ENCODE measurements at places on chromosomes 3 and 15.

DNA sequence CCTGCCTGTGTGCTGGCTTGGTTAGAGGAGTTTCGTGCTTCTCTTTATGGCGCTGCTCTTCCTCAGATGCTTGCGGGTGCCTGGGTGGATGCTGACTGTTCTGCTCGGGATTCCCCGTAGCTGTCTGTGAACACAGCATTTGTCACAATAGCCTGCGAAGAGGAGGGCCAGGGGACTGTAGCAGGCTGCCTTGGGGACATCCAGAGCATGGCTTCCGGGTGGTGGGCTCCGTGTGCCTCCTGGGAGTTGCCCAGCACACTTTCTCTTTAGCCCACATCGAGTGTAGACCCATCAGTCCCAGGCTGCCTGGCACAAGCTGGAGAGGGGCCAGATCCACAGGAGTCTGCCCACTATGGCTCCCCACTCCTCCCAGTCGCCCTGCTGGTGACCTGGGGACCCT is 22.4 kb downstream of the LRRK1 start:
- DNase-seq: no peak

DNA sequence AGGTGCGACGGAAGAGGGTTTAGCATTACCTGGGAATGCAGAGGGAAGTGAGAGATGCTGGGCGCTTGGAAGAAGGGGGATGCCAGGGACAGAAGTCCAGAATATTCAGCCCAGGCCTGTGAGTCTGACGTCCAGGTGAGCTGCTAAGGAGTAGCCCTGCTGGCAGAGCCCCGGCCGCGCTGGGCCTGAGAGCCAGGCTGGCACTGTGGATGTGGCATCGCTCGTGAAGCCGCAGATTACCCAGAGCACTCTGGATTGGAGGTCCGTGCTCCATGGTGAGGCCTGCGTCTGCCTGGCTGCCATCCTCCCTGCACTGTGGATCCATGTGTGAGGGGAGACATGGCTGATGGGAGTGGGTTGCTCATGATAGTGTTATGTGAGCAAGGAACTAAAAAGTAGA is 14.5 kb downstream of the MAN2A2 start:
- DNase-seq: no peak

DNA sequence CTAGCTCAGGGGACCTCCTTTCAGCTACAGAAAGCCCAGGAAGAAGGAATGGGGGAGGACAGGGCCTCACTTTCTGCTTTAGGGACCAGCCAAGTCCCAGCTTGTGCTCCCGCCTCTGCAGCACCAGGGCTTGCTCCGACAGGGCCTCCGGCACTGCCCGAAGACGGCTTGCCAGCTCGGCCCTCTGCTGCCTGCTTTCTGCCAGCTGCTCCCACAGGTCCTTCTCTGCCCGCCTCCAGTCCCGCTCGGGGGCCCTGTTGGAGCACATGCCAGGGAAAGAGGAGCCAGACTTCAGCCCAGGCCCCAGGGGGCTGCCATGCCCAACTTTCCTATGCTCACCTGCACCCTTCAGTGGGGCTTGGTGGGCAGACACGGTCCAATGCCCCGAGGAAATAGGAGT is 4.3 kb upstream of the CLK3 start:
- no peak for DNase-seq

DNA sequence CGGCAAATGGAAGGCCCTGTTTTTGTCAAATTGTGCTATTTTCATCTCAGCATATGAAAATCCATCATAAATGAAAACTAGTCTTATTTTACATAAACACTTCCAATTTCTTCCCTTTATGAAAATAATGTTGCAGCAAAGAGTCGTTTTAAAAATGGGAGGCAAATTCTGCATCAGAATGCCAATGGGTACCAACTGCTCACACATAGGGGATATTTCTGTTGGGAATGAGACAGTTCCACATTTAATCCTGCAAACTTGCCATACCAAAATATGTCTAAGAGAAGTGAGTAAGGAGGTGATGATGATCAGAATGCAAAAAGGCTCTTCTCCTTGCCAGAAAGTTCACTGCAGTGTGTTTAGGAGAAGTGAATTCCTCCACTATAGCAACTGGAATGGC is 391.7 kb downstream of the CACNA2D3 start:
- DNase-seq: no peak

DNA sequence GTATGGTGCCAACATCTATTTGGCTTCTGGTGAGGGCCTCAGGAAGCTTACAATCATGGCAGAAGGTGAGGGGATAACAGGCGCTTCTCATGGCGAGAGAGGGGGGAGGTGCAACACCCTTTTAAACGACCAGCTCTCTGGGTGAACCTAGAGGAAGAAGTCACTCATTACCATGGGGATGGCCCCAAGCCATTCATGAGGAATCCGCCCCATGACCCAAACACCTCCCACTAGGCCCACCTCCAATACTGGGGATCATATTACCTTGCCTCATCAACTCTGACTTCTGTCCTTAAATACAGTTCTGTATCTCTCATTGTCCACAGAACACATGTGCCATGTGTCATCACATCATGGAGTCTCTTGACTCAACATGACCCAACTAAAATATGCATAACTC is 37.5 kb upstream of the CLRN1 start:
- no peak for DNase-seq

GRCh38 chr15:41241221-41241964 is 10.3 kb downstream of the CHP1 start:
- DNase-seq: no peak

DNA sequence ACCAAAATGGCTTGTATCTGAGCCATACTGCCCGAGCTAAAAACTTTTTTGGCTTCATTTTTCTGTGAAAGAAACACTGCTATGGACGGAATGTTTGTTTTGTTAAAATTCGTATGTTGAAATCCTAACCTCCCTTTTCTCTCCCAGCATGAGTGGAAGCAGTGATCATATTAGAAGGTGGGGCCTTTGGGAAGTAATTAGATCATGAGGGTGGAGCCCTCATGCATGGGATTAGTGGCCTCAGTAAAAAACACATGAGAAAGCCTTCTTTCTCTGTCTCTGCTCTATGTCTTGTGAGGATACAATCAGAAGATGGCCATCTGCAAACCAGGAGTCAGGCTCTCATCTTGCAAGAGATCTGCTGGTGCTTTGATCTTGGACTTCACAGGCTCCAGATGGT is 7.4 kb upstream of the FNDC3B start:
- DNase-seq: no peak

DNA sequence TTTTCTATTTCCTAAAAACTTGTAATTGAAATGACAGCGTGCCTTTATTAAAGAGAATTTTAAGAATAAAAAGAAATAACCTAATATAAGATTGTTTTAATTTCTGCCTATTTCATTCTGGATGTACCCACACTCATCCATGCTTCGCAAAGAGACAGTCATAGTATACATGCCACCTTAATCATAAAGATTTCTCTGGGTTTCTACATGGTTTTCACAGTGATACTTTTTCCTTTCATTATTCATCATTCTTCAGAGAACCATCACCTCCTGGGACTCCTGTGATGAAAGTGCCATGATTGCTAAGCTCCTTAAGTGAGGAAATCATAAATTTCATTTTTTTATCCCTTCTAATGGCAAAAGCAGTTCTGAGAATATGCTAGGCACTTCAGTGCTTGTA is 4.3 kb upstream of the CCR8 start:
- DNase-seq: no peak

- DNase-seq: no peak
These were observed 481.4 kb downstream of the NSUN3 start for GRCh38 chr3:94544131-94544789.

- no peak for DNase-seq
These were observed 144.0 kb downstream of the GREM1 start for GRCh38 chr15:32861761-32862160.

DNA sequence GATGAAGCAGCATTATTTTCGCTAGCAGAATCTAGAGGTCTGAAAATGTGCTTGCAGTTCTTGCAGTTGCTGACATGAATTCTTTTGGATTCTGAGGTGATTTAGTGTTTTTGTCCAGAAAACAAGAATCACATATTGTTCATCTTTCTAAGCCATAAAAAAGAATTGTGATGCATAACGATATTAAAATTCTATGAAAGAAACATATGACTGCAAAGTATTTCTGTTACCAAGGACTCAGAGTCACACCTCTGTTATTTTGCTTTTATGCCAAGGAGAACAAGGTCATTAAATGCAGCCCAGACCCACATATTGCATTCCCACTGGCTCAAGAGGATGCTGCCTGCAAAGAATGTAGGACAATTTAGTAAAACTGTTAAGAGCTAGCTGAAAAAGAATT is 299.8 kb upstream of the GPR149 start:
- no peak for DNase-seq

GRCh38 chr3:177948716-177949425 is 587.4 kb upstream of the KCNMB2 start:
- DNase-seq: no peak

DNA sequence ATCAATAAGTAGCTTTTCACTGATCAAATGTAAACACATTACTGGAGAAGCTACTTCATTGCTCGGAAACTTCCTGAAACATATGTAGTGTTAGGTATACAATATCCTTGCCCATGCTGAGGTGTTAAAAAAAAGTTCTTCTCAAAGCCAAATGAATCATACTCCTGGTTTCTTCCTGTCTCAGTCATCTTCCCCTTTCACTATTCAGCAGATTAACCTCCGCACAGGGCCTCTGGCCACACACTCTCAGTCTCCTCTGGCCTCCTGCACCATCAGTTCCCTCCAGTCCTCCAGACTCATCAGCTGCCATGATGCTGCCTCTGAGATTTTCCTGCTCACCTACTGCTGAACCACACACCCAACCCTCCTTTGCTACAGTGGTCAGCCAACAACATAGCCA is 70.5 kb upstream of the BOC start:
- DNase-seq: no peak

- no peak for DNase-seq
These were observed 17.4 kb downstream of the FSD2 start for GRCh38 chr15:82788496-82788895.

DNA sequence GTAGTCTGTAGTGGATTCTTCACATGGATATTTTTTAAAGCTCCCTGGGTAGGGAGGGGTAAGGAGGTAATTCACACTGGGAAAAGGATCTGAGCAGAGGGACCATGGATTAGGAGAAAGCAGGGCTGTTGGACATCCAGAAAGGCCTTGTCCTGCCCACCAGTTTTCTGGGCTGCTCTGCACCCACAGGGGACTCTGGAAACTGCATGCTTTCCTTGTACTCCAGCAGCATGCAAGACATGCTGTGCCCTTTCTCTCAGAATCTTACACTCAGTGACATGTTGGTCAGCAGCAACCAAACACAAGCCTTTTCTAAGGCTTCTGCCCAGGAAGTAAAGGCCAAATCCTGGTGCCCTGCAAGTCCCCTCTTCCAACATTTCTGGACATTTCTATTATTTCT is 2.5 kb upstream of the FBN1 start:
- no peak for DNase-seq

DNA sequence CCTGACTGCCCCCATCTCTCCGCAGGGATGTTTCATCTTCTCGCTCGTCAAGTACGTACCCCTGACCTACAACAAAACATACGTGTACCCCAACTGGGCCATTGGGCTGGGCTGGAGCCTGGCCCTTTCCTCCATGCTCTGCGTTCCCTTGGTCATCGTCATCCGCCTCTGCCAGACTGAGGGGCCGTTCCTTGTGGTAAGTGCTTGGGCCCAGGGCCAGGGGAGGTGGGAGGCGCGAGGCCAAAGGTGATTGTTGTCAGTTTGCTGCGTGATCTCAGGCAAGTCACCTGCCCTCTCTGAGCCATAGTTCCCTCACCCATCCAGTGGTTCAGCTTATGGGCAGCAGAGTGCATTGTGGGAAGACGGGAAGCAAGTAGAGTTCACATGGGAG is 58.5 kb downstream of the GRIP2 start:
- no peak for DNase-seq

- DNase-seq: no peak
These were observed 749.6 kb downstream of the AGBL1 start for GRCh38 chr15:86829245-86829644.

DNA sequence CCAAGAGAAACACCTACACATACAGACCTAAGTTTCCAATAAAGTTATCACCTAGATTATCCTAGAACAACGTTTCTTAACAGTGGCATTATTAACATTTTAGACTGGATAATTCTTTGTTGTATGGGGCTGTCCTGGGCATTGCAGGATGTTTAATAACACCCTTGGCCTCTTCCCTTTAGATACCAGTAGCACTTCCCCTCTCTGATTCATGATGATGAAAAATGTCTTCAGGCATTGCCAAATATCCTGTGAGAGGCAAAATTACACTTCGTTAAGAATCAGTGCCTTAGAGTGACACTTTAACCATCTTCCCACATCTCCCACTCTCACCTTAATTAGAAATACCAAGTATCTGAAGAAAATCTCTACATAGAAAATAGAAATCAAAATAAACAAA is 352.6 kb downstream of the CGGBP1 start:
- DNase-seq: no peak

DNA sequence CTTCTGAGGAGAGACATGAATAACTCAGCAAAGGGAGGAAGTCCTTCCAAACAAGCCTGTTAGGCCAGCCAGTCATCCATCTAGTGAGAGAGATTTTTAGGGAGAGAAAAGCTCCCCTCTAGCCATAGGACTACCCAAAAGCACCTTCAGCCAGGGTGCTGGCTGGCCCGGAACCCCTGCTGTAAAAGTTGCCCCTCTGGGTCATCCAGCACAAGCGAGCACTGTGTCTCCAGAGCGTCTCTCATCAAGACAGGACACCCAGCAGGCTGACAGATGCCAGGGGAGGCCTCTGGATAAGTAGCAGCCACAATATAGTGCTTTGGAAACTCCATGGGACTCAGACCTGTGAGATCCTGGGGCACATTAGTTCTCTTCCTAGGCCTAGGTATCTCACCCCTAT is 24.5 kb downstream of the ANXA2 start:
- no peak for DNase-seq

- no peak for DNase-seq
These were observed 612.8 kb upstream of the AGTR1 start for GRCh38 chr3:148084931-148085330.

GRCh38 chr15:101672298-101672697 is 20.1 kb upstream of the TM2D3 start:
- DNase-seq: no peak

DNA sequence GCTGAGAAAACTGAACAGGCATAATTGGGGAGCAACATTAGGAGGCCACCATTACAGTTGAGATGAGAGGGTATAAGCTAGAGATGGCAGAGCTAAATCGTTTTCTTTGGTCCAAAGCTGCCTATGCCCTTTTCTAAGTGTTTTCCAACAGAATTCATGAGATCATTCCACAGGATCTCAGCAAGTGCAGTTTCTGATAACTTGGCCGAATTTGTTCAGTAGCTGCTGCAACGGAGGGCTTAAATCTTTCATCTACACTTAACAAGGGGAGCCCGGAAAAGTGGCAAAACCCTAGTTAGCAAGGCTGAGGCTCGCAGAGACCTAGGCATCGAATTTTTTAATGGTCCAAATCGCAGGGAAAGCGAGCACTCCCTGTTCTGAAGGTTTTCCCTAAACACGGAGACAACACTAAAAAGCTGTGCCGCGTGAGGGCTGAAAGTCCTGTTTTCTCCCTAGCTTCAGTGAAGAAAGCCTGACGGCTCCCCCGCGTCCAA is 531 bp upstream of the BLOC1S6 start:
- no peak for DNase-seq

DNA sequence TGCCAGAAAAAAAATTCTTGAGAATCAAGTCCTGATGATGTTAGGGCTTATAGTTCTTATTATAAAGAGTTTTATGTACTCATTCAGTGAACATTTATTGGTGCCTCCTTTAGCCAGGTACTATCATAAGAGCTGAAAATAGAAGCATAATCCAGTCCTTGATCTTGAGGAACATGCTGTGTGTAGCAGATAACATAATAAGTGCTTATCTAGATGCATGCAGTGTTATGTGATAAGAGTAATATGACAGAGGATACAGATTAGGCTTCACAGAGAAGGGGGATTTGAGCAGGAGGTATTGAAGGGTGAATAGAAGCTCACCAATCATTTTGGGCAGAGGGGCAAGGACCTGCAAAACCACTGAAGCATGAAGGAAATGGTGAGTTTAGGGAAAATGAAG is 1.1 kb downstream of the CCR2 start:
- DNase-seq: no peak
